DND-41 (cell line): ENCODE measurements at places on chromosomes 2 and 18.

GRCh38 chr18:58569490-58569911 lies 59.4 kb downstream of the ALPK2 start:
- no peak for DNase-seq

DNA sequence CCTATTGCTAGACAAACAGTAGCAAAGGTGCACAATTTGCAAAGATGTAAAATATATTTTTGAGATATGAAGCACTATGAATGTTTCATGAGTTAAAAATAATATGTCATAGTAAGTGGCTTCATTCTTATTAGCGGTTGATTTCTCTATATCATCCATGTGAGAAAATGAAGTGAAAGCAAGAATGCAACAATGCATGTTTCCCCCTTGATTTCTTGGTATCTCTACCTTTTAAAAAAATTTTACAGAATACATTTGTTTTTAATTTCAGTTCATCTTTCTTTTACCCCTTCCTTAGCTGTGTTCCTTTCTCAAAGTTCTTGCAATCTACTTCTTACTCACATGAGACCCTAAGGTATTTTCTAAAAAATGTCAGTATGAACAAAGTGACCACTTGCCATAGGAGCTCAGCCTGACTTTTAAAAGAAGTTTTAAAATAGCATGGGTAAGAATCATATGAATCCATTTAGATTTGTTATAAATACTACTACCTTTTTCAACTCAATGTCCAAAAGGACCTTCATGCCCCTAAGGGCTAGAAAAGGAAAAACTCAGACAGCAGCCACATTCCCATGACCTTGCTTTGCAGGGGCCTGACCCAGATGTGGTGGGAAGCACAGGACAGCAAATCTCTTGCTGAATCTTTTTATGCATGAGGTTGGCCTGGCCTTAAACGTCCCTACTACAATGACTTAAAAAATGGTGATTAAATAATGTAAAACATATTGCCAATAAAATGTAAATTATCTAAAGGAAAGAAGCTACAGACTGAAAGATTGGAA lies 14.8 kb upstream of the SLC38A11 start:
- DNase-seq: no peak

GRCh38 chr2:168120730-168121129 lies 126.7 kb downstream of the STK39 start:
- DNase-seq: no peak

- DNase-seq: no peak
Measured at GRCh38 chr2:198371921-198372543, 567.6 kb downstream of the PLCL1 start.

DNA sequence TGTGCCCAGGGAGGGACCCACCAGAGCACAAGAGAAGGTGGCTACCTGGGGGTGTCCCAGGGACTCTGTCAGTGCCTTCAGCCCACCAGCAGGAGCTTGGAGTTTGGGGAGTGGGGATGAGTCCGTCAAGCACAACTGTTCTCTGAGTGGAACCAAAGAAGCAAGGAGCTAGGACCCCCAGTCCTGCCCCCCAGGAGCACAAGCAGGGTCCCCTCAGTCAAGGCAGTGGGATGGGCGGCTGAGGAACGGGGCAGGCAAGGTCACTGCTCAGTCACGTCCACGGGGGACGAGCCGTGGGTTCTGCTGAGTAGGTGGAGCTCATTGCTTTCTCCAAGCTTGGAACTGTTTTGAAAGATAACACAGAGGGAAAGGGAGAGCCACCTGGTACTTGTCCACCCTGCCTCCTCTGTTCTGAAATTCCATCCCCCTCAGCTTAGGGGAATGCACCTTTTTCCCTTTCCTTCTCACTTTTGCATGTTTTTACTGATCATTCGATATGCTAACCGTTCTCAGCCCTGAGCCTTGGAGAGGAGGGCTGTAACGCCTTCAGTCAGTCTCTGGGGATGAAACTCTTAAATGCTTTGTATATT lies 14.0 kb downstream of the ITM2C start:
- DNase-seq: no peak

DNA sequence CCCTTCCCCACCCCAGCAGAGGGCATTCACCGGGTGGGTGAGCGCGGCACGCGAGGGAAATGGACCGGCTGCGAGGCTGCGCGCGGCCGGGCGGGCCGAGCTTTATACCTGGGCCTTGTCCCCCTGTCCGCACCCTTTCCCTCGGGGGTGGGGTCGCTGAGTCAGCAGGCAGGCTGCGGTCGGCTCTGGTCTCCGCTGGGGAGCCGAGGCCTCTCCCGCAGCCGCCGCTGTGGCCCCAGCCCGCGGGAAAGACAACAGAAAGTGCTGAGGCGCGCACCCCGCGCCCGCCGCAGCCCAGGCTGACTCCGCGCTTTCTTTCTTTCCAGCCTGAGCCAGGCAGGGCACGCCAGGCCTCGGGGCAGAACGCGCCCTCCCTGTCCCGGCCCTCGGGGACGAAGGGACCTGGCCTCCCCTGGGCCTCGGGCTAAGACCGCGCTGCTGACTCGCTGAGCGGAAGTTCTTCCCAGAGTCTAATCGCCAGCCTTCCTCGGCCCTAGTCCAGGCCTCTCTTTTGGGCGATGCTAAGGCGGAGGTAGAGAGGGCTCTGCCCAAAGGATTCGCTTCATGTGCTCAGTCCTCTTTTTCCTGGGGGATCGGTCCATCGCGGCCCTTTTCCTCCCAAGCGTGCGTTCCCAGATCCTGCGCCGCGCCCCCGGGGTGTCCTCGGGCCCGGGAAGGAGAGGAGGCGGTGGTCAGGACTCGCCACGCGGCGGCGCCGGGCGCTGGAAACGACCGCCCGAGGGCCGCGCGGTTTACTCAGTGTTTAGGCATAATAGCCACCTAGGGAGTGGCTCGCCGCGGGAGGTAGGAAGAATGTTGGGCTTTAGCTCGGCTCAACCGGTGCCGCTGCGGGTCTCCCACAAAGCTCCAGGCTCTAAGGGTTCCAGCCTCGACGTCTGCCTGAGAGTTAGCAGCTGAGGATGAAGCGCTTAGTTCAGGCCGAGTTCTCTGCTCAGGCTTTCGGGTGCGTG lies at the start of gene CRYBA2:
CRYBA2 (minus strand) TSS at position 78 of the 971 bp plus-strand sequence. CDS start 246 bp downstream, outside the sequence.
- DNase-seq: no peak

DNA sequence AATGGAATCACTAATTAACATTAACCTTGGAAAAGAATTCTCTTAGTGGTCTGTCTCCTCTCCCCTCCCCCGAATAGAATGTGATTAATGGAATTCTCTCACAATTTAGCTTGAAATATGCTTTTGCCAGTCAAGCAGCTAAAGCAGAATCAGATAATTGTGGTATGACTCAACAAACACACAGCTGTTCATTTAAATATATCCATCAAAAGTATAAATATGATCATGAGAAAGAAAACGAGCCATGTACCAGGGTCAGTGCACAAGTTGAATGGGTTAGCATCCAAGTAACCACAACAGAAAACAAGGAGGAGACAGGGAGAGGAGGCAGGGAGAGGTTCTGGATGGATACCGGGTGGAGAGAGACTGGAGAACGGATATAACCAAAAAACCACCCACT lies 66.9 kb downstream of the ACVR1 start:
- no peak for DNase-seq

DNA sequence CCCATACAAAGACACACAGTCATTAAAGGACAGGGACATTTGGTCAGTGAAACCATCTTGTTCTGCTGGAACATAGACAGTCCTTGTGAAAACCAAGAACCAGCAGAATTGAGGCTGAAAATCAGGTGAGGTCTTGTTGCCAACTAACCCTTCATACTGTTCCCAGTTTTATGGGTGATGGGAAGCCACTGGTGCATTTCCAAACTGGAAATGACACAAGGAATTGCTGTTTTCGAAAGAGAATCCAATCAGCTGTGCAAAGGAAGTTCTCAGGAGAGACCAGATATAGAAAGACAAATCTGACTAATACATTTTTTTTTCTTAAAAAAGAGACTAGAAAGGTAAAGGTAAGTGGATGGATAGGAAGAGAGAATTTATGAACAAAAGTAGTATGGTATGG lies 948.2 kb downstream of the TSN start:
- no peak for DNase-seq

DNA sequence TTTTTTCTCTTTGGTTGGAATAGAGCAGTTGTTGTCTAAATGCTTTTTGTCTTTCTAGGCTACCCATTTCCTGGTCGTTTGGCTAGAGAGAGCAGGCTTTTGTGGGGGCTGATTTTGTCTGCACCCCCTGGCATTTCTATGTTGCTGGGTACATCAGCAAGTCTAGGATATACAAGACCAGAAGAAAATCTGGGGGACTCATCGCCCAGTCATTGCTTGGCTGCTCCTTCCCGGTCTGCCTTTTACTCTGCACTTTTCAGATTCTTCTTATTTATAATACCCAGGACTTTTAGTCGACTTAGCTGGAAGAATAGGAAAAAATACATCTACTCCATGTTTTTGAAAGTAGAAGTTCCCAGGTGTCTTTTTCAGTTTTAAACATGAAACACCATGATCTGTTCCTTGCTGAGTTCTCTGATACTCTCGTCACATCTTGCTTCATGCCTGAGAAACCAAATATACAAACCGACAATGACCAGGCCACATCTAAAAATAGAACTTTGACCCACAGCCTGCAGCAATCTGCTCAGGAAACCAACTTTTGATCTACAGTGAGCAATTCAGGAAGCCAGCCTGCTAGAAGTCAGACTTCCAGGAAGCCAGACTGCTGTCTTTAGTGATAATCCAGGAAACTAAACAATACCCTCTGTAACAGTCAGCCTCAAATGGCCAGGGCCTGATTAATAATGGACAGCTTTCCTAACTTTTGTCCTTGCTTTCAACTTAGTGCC lies 163.8 kb upstream of the MEX3C start:
- no peak for DNase-seq

DNA sequence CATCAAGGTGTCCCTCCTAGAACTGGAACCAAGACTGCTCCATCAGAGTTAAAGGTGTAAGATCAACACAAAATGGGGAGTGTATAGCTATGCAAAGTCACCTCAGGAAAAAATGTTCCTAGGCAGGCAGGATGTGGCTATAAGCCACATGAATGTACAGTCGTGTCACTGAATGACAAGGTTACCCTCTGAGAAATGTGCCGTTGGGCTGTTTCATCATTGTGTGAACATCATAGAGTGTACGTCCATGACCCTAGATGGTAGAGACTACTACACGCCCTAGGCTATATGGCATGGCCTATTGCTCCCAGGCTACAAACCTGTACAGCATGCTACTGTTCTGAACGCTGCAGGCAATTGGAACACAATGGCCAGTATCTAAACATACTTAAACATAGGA lies 24.5 kb downstream of the TYMS start:
- peak; percentile 88 for DNase-seq

- no peak for DNase-seq
Measured at GRCh38 chr2:82498777-82499443, 1960.2 kb downstream of the SUCLG1 start.

DNA sequence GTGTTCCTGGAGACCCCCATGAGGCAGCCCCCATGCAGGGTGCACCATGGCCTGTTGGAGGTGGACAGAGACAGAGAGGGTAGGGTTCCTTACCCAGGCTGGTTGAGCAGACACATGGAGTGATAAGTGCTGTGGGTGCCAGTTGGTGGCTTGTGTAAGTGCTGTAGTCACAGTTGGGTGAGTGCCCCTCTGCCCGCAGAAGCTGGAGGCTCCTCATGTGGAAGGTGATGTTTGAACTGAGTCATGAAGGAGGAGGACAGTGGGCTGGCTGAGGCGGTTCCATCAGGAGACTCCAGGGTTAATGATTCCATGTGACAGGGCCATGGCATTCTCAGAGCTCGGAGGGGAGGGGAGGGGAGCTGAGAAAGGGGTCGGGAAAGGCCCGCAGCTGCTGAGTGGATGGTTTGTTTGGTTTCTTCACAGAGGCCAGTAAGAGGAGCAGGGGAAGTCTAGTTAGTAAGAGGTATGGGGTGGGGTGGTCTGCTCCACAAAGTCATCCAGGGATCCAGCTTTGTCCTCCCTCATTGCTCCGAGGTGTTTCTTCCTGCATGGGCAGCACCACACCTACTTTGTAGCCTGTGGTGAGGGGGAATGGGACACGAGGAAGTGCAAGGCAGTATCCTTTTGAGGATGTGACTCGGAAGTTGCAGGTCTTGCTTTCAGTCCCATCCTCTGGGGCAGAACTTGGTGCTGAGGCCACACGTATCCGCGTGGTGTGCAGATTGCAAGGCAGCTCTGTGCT lies 13.6 kb downstream of the IMPA2 start:
- DNase-seq: no peak

DNA sequence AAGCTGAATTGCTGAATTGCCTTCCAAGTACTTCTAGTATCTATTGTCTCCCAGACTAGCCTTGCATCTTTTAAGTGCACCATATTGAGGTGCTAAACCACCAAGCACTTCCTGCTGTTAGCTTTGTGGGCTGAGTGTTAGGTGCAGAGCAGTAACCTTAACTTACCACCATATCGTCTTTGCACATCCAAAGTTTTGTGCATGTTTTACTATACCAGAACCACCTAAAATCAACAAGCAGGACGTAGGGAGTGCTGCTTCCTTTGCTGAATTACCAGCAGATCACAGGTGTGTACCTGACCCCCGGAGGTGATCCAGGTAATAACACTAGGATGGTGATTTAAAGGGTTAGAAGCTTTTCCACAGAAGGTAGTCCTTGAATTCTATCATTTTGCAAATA lies 359.9 kb upstream of the HNRNPA3 start:
- peak; percentile 21 for DNase-seq
